ENCODE measurements at places on chromosomes 7 and 10.

- DNase-seq: no peak
Observed at GRCh38 chr7:3159445-3159844, 115.8 kb upstream of the CARD11 start.

DNA sequence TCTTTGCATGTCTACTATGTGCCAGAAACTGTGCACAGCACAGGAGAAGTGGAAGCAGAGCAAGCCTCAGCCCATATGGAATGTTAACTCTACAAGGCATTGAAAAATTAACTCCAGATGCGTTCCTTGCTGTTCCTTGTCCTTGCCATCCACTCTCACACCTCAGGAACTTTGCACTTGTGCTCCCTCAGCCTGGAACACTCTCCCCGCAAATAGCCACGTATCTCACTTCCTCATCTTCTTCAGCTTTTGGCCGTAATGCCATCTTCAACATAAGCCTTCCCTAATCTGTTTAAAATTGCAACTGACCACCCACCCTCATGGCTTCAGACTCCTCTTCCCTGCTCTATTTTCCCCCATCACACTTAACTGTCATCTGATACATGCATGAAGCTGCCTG lies 83.2 kb upstream of the CAPZA2 start:
- no peak for DNase-seq

- DNase-seq: no peak
Observed at GRCh38 chr7:102926783-102927140, 14.0 kb downstream of the LRRC17 start.

DNA sequence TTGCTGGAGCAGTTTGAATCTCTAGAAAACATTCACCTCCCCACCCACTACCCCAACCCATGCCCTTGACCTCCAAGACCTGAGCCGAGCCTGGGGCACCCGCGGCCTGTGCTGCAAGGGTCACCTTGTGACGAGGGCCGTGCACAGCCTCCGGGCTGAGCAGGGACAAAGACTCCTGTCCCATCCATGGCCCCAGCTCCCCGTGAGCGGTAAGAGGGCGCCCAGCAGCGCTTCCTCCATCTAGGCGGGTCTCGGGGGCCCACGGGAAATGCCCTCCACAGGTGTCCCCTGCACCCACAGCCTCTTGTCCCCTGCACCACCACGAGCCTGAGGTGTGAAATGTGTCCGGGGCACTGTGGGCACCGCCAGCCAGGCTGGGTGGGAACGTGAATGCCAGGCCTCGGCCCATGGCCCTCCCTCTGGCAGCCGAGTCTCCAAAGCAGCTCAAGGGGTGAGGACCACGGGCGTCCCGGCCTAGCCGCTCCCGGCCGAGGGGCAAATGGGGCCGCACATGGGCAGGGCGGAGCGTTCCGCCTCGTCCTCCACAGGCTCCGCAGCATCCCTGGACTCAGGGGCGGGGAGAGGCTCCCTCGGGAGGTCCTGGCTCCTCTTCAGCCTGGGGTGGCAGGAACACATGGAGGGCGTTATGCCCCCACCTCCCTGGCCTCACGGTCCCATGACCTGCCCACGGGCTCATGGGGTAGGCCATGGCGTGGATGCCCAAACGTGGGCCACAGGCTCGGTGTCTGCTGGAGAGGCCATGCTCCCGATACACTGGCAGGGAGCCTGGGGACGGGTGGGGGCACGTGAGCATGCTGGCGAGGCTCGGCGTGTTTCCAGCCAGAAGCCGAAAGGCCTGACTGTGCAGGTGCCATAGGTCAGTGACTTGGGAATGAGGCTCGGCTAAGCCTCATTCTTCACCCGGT lies 21.1 kb downstream of the DPYSL4 start:
- DNase-seq: no peak

DNA sequence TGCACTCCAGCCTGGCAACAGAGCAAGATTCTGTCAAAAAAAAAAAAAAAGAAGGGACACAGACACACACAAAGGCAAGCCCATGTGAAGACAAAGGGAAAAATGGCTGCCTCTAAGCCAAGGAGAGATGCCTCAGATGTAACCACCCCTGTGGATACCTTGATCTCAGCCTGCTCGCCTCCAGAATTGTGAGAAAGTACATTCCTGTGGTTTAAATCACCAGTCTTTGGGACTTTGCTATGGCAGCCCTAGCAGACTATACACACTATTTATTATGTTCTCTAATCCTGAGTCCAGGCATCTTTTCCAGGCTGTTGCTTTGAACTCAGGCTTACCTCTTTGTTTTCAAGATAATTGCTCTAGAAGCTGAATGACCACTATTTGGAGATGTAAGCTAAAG lies 494.3 kb downstream of the GALNT17 start:
- no peak for DNase-seq

GRCh38 chr10:128874331-128874730 lies 592.7 kb upstream of the MGMT start:
- DNase-seq: no peak

GRCh38 chr10:51028420-51028819 lies 45.9 kb upstream of the PRKG1 start:
- DNase-seq: no peak

DNA sequence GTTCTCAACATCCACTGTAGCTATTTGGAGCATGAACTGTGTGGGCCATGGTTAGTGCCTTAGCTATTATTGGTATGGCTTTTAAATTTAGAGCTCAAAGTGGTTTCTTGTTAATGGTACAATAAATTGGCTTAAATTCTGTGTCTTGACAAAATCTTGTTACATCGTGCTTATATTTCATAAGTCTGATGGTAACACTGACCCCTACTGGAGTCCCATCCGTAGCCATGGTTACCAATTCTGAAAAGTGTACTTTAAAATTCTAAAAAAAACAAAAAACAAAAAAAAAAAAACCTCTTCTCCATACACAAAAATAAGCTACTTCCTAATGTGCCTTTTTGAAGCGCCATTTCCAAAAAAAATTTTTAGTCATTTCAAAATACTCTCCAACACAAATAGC lies 6.4 kb upstream of the RPP30 start:
- no peak for DNase-seq

- no peak for DNase-seq
Observed at GRCh38 chr10:95559471-95559870, 1.7 kb downstream of the SORBS1 start.

DNA sequence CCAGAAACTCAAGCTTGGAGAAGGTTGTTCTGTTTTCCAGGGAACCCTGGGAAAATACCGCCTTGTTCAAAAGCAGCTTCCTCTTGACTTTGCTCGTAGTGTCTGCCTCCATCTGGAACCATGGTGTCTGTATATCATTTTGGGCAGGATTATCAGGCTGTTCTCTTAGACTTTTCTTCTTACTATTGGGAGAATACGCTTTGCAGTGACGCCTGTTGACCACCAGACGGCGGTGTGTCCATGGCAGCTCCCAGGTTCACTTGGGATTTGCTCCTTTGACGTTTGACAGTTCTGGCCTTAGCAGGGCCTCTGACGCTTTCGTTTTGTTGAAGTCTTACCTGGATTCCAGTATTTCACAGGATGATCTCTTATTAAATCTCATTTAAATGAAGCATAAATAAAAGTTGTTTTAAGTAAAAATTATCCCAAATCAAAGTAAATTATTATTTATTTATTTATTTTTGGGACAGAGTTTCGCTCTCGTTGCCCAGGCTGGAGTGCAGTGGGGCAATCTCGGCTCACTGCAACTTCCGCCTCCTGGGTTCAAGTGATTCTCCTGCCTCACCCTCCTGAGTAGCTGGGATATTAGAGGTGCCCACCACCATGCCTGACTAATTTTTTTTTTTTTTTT lies 41.8 kb upstream of the GJD4 start:
- DNase-seq: peak; percentile 22

DNA sequence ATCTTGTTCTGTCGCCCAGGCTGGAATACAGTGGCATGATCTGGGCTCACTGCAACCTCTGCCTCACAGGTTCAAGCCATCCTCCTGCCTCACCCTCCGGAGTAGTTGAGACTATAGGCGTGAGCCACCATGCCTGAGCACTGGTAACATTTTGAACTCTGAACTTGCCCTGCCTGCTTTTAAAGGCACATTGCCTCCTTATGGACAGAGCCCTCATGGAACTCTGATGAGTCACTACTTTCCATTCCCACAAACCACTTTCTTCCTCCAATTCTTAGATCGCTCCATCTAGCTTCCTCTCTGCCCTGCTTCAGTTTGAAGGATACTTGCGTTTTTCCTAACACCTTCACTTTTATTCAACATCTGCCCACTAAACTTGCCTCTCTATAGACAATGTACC lies 38.1 kb downstream of the PRPS1L1 start:
- DNase-seq: no peak

DNA sequence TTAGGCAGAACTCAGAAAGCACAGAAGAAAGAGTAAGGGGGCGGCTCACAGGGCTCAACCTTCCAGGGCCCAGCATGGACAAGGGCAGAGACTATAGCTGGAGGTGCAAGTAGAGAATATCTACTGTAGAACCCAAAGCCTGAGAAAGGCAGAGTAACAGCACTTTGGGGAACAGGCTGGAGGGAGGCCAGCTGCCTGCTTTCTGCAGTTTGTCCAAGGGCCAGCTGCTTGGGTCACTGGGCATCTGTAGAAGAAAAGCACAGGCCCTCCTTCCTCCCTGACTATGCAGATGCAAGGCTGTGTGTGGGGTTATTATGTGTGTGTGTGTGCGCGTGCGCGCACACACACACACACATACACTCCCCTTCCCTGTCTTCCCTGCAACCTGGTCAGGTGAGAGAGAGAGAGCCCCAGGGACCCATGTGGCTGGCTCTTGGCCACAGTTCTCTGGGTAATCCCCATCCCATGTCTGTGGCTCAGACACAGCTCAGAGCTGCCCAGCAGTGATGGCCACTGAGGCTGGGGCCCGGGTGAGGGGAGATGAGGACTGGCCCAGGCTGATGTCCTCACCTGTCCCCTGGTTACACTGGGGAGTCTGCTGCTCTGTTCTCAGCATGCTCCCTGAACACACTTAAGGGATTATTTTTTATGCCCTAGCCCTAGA lies 9.0 kb downstream of the ADRA2A start:
- no peak for DNase-seq

GRCh38 chr7:81111358-81111757 lies 192.5 kb upstream of the SEMA3C start:
- no peak for DNase-seq

DNA sequence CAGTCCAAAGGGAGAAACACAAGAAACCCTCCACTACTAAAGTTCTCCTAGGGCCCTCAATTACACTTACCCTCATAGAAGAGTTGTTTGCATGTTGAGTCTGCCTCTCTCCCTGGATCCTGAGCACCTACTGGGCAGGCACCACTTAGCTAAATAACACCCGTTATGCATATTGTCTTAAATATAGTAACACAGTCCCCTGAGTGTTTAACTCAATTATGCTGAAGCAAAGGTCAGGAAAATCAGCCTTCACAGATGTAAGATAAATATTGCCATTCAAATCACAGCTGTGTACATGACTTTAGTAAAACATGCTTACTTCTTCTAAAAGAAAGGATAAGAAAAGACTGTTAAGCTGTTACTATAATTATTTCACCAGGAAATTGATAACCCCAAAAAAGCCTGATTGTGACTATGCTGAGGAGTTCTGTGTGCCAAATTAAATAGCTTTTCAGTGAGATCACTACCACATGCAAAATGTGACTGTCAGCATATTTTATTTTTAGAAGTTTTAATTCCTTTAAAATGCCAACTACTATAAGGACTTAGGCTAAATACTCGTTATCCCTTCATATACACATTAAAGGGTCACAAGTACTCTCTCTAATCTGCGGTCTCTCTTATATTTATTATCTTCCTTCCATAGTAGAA lies 733.9 kb upstream of the PHF14 start:
- no peak for DNase-seq

DNA sequence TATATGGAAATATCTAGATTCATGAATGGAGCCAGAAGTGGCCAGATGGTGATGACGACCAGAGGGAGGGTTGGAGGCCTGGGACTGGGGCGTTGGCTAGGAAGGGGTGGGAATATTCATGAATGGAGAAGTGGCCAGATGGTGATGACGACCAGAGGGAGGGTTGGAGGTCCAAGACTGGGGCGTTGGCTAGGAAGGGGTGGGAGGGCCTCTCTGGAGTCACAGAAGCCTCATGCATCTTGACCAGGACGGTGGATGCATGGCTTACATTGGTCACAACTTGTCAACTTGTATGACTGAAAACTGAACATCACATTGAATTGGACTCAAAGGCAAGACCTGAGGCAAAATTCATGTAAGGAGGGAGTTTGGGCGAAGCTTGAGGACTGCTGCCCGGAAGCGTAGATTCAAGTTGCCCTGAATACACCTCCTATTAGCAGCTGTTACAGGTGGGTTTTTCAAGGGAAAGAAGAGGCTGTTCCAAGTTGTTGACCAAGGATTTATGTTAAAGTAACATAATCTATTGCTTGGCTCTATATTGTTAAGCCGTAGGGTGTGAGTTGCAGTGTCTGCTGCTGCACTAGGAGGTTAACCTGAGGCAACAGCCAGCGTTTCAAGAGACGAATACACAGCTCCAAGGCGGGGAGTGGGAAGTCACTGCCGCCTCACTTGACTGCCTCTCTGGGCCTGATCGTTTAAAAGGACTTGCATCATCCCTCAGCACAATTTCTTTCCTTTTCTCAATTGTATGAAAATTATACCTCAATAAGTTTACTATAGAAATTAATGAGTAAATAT lies 55.1 kb upstream of the FAM20C start:
- no peak for DNase-seq

- DNase-seq: no peak
Observed at GRCh38 chr10:122086416-122087240, 97.7 kb downstream of the TACC2 start.

DNA sequence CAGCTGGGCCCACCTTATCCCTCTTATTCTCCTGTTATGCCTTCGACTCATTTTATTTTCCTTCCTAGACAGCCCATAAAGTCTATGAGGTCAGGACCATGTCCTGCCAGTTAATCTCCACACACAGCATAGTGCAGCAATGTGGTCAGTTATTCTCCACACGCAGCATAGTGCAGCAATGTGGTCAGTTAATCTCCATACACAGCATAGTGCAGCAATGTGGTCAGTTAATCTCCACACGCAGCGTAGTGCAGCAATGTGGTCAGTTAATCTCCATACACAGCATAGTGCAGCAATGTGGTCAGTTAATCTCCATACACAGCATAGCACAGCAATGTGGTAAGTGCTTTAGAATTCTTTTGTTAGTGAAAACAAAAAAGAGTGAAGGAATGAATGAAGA lies 77.8 kb downstream of the TEX36 start:
- DNase-seq: no peak

GRCh38 chr10:95480901-95481491 lies 80.2 kb downstream of the SORBS1 start:
- DNase-seq: no peak

- DNase-seq: no peak
Observed at GRCh38 chr7:158684329-158684728, 20.3 kb downstream of the NCAPG2 start.

- no peak for DNase-seq
Observed at GRCh38 chr10:113562704-113563103, 9.9 kb downstream of the HABP2 start.

DNA sequence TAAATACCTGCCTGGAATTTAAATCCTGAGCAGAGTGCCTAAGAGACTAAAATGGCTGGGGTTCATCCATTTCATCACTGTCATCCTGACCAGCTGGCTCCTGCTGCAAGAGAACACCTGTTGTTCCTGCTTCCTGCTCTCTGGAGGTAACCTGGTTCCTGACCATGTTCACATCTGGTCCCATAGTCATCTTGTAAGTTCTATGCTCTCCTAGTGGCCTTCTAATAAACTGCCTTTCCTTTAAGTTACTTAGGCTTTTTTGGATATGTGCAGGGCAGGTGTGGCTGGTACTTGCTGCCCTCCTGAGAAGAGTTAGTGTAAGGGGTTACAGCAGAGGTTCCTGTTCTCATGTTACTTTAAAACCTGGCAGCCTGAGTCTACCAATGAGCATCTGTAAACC lies 80.0 kb downstream of the NRCAM start:
- no peak for DNase-seq
